ENCODE measurements at places on chromosomes 4 and X.

DNA sequence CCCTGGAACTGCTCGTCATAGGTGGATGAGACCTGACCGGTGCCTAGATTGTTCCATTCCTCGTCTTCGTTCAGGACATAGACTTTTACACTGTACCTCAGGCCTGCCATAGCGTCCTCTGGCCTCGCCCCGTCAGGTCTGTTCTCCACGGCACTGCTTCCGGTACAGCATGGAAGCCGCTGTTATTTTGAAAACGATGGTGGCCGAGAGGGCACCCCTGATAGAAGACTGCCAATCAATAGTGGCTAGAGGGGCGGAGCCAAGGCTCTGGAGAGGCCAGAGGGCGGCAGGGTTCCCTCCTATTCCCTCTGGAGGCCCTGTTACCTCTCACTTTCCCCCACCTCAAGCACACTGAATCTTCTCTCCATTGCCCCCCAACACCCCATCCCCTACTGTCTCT lies at the start of gene PPP4R3C:
TSS of gene PPP4R3C (minus strand) at position 155 of the 400 bp plus-strand sequence. CDS start at position 110, 45 bp downstream.
- no peak for DNase-seq

GRCh38 chrX:68868902-68869800 lies 40.3 kb downstream of the EFNB1 start:
- no peak for DNase-seq

- no peak for DNase-seq
These were observed 16.0 kb downstream of the PRDM8 start for GRCh38 chr4:80213117-80213815.

DNA sequence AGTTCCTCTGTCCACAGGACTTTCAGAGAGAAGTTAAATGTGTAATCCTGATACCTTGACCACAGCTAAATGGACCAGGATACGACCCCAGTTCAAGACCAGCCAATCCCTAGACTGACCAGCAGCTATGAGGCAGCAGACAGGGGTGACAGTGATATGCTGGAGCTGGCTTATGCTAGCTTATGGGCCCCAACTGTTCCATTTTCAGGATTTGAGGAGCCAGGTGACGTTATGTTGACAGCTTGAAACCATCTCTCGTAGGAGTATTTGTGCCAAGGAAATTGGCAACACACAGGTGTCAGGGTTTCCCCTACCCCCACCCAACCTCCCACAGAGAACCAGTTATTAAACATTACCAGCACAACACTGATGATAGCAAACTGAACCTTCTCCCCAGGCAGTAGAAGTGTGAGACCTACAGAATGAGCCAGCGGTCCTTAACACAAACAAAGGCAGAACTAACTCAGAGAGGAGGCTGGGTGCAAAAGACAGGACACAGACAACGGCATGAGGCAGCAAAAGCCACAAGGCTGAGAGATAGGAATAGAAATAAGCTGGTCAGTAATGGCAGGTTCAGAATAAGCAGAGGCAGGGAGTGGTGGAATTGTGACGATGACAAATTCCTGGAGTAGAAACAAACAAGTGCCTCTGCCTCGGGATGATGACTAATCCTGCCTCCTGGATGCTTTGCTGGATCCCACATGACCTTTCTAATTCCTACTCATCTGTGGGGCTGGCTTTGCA lies 85.6 kb upstream of the CPEB2 start:
- no peak for DNase-seq

DNA sequence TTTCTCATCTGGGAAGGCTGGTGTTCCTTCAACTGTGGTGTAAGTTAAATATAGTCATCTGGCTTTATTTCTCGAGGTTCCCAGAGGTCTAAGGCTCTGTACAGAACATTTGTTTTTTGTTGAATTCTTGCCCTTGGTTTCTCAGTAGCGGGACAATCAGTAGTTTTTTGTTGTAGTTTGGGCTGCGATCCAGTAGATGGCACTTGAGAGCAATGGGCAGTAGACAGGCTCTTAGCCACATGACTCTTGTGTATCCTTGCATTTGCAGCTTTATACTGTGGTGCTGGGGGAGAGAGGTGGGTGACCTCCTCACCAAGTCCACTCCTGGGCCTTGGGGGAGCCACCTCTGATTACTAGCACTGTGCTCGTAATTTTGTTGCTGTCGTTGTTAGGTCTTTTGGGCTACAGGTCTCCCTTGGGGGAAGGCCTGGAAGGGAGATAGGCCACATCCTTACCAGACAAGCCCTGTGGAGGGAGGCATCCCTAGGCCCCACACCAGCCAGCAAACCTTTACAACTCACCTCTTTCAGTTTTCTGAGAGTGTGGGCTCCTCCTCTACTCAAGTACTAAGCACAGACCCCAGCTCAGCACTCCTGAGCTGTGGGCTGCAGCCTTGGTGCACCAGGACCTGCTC lies 8.1 kb downstream of the ETDB start:
- DNase-seq = peak; percentile 27

DNA sequence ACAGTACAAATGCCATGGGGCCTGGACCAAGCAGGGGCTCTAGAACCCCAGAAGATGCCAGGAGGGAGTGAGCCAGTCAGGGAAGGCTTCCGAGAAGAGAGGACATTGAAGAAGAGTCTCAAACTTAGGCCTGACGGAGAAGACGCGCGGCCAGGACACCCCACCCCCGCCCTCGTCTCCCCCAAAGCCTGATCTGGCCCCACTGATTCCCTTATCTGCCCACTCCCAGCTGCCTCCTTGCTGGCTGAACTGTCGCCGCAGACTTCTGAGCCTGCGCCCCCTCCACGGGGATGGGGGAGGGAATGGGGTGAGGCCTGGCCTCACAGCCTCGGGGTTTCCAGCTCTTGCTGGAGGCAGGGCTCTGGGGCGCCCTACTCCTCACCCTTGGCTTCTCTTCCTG lies 3.6 kb upstream of the GATA1 start:
- DNase-seq = no peak

- no peak for DNase-seq
These were observed 23.7 kb downstream of the RWDD4 start for GRCh38 chr4:183635321-183635720.

GRCh38 chr4:133865612-133866327 lies 335.8 kb downstream of the PABPC4L start:
- no peak for DNase-seq

- no peak for DNase-seq
These were observed 99.0 kb upstream of the QRFPR start for GRCh38 chr4:121479808-121480207.

DNA sequence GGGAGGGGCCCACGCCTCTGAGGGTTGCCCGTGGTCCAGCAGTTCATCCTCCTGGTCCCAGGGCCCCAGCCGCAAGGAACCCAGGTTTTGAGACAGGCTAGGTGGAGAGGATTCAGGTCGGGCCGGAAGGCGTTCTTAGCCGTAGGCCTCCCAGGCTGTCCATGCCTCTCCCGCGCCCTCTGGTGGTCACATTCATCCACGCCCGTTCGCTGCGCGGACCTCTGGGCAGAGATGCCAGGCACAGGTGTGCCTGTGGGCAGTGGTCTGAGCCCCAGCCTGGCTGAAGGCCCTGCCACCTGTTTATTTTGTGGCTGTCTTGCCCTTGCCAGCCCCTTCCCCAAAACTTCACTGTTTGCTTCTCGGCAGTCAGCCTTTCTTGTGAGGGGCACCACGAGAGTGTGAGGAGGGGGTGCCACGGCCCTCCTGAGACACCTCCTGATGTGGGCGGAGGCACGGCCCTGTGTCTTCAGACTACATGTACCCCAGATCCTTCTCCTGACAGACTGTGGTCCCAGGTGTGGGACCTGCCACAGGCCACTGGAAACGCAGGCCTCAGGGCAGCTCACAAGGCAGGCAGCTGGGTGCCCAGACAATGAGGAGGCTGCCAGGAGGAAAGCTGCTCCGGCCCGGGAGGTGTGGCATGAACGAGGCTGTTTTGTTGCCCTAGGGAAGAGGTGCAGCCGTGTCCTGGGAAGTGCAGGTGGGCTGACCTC lies 5.0 kb downstream of the UVSSA start:
- DNase-seq = peak; percentile 78

DNA sequence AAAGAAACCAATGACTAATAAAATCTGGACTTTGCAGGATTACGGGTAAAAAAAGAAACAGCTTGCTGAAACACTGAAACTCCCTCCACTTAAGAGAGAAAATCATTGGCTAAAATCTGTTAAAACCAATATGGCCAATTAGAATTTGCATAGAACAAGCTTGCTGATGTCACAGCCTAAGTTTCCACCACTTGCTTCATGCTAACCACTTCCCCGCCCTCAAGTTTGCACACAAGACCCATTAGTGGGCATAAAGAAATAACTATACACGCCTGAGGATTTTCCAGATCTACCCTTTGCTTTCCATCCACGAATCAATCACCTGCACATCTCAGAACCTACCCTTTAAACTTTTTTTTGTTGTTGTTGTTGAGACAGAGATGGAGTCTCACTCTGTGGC lies 42.7 kb upstream of the PHEX start:
- DNase-seq = no peak

- DNase-seq = no peak
These were observed 177.8 kb downstream of the RASL11B start for GRCh38 chr4:53039741-53040458.

- no peak for DNase-seq
These were observed 2.1 kb downstream of the PPAT start for GRCh38 chr4:56433280-56433679.

- DNase-seq = no peak
These were observed 5.2 kb downstream of the KCNE5 start for GRCh38 chrX:109619771-109620170.

DNA sequence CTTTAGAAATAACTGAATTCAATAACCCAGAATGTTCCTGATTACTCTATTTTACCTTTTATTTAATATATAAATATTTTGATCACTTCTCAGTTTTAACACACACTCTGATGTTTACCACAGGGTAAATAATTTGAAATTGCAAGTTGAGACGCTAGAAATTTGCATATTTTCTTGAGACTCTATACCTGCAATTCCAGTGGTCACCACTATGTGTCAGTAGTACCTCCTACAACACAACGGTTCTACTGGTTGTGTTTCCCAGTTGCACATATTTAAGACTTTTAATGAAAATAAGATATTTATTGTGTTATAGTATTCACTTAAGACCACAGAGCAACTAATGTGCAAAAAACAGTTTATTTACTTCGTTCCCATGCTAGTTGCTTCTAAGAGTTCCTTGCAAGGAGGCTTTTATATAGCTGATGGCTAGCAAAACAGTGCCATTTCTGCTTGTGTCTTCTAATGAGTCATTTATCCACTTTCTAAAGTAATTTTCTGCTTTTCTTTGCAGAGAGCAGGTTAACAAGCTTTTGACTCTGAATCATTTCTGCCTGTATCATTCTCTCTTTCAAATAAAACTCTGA lies 98.9 kb upstream of the PDLIM3 start:
- DNase-seq = no peak

- no peak for DNase-seq
These were observed 86.8 kb downstream of the REPS2 start for GRCh38 chrX:17033225-17033624.

- no peak for DNase-seq
These were observed 14.2 kb downstream of the DHX15 start for GRCh38 chr4:24570172-24570571.

GRCh38 chrX:9207142-9207541 lies 173.2 kb upstream of the FAM9B start:
- no peak for DNase-seq

GRCh38 chrX:120213438-120214265 lies 37.0 kb upstream of the ZBTB33 start:
- DNase-seq = peak; percentile 58

- DNase-seq = no peak
These were observed 115.1 kb downstream of the AFF2 start for GRCh38 chrX:148615491-148615890.

- DNase-seq = no peak
These were observed 245.4 kb downstream of the DCTD start for GRCh38 chr4:182671749-182672148.

DNA sequence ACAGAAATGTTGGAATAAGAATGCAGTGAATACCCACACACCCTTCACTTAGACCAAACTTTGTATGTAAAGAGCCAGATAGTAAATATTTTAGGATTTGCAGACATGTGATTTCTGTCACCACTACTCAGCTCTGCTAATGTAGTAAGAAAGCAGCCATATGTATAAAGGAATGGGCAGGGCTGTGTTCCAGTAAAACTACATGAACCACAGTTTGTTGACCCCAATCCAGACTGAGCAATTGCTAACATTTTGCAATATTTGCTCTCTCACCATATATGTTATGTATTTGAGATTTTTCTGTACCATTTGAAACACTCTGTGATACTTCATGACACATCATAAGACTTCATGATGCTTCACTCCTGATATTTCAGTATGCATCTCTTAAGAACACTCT lies 32.0 kb upstream of the TBC1D1 start:
- DNase-seq = no peak

DNA sequence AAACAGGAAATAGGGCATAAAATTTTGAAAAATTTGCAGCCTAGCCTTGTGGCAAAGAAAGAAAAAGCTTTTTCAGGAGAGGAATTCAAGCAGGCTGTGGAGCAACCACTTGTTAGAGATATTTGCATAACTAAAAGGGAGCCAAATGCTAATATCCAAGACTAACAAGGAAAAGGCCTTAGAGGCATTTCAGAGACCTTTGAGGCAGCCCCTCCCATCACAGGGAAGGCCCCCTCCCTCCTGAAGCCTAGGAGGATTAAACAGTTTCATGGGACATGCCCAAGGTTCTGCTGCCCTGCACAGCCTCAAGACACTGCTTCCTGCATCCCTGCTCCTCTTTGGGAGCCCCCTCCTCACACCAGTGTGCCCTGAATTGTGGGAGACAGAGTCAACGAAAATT lies 275.4 kb upstream of the SFRP2 start:
- DNase-seq = no peak

GRCh38 chr4:107913283-107913899 lies 18.0 kb upstream of the CYP2U1 start:
- DNase-seq = peak; percentile 38

DNA sequence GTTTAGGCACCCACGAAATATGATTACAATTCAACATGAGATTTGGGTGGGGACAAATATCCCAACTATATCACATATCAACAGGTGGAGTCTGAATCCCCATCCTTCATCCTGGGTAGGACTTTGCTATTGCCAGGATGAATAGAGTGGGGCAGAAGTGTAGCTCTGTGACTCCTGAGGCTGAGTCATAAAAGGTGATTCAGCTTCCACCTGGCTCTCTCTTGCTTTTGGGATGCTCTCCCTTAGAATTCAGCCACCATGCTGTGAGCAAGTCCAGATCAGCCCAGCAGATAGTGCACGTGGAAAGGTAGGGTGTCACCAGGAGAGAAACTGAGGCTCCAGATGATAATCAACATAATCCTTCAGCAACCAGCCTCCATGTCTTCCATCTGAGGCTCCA lies 193.8 kb upstream of the BCOR start:
- no peak for DNase-seq

DNA sequence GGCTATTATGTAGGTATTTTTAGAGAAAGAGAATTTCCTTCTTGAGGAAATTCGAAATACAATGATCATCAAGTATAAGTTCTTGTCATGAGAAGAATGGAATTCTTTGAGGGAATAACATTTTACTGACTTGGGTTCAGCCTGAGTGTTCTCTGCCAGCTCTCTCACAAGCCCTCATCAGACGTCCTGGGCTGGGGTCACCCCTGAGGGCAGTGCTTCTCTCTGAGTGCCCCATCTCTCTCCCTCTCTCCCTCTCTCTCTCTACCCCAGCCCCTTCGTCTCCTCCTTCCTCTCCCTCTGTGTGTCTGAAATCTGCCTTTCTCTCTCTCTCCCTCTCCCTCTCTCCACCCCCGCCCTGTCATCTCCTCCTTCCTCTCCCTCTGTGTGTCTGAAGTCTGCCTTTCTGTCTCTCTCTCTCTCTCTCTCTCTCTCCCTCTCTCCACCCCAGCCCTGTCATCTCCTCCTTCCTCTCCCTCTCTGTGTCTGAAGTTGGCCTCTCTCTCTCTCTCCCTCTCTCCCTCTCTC lies 241.7 kb upstream of the PSAPL1 start:
- DNase-seq = no peak

All from NCI-H1436 (cell line).